ENCODE measurements at places on chromosomes 16 and 17.

GRCh38 chr17:83073389-83074063 is 5.9 kb upstream of the METRNL start:
- no peak for DNase-seq

- DNase-seq: peak; percentile 86
These were observed 43.8 kb upstream of the TOB1 start for GRCh38 chr17:50909765-50910605.

- DNase-seq: no peak
These were observed 141.9 kb downstream of the TMEM132E start for GRCh38 chr17:34721326-34721725.

DNA sequence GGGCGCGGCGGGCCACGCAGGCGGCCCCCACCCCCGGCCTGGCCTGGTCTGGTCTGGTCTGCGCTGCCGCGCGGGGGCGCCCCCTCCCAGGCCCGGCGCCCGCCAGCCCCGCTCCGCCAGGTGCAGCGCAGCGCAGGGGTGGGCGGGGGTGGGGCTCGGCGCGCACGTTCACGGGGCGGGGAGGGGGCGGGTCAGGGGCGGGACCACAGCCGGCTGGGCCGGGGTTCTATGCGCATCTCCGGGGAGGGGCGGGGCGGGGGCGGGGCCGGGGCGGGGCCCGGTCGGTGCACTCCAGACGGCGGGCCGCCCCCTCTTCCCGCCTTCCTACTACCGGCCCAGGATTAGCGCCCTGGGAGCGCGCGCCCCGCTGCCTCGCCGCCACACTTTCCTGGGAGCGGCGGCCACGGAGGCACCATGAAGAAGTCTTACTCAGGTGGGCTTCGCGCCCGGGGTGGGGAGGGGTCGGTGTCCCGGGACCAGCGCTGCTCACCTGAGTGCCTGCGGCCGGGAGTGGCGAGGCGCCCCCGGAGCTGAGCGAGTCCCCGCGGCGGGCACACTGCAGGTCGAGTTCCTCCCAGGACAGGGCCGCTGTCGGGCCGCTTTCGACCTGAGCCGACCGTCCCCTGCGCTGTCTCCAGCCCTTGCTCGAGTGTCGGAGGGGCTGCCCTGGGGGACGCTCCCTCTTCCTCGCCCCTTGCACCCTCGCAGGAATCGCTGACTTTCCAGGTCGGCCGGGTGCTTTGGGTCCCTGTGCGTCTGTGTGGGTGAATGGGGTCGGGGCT is 140.5 kb downstream of the SEC14L1 start:
- DNase-seq: peak; percentile 71

GRCh38 chr17:70072546-70073309 is 2.3 kb upstream of the KCNJ16 start:
- no peak for DNase-seq

GRCh38 chr16:83730812-83731211 is 77.0 kb upstream of the HSBP1 start:
- DNase-seq: no peak

- DNase-seq: no peak
These were observed 282.6 kb downstream of the IRF8 start for GRCh38 chr16:86181526-86181925.
